Vagina (tissue), 2 donors: ENCODE measurements at places on chromosomes 7 and 10. TPM values are rescaled to one million over a fixed set of nuclear protein-coding genes. Genes with fewer than 3 reads are reported as not detected.

Gene LLCFC1
- not detected for total RNA-seq

Gene PNLIPRP1
- total RNA-seq = not detected

Gene SMKR1
- not detected for total RNA-seq

Gene ZPBP
- total RNA-seq = not detected

Gene ZNF25
- total RNA-seq = 12.8 TPM

Gene CFTR
- total RNA-seq = not detected

Gene TMEM139
- total RNA-seq = not detected

Gene NACAD
- total RNA-seq = 9.6 TPM

Gene FAM241B
- 0.98 TPM for total RNA-seq

Gene NKX6-2
- 0.49 TPM for total RNA-seq

Gene TRIP6
- total RNA-seq = 52.1 TPM

Gene GOLGA7B
- 2.5 TPM for total RNA-seq

Gene HPSE2
- total RNA-seq = 10.6 TPM

Gene PRSS37
- not detected for total RNA-seq

Gene COL26A1
- total RNA-seq = not detected

Gene NPC1L1
- 0.49 TPM for total RNA-seq

Gene GPER1
- total RNA-seq = 8.3 TPM

Gene UTF1
- not detected for total RNA-seq

Gene GALNT17
- 3.9 TPM for total RNA-seq

Gene TCTN3
- total RNA-seq = 15.2 TPM
